Fibroblast of lung (primary cell): ENCODE measurements at places on chromosomes 11 and 22.

DNA sequence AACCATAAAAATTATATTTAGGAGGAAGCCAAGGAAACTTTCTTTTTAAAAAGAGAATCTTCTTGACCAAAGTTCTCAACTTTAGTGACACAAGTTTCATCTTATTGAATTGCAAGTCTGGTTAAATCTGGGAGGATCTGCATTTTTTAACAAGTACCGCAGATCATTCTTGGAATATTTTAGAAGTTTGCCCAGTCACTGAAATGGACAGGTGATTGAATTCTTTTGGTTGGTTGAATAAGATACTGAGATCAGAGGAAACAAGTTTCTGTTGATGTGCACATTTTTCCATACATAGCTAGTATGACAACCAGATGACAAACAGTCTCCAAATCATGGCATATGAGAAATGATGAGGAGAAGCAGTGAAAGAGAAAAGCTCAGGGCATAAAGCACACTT is 50.2 kb downstream of the SLN start:
- no peak for DNase-seq

DNA sequence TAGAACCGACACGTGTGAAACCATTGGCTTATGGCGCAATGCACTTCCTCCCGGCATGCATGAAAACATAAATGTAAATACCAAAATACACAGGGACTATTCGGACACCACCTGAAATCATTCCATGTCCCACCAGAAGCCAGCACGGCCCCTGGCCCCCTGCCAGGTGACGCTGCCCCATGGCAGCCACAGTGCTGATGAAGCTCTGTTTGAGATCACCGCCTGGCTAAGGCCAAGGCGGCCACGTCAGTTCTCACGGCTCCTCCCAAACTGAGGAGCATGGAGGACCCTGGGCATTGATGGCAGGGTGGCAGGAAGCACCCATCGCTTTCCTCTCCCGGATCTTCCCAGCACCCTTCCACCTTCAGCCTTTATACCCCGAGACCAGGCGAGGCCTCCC is 89.5 kb downstream of the CDKN1C start:
- no peak for DNase-seq

- DNase-seq = peak; percentile 71
These were observed 34.3 kb downstream of the ETS1 start for GRCh38 chr11:128552783-128553661.

- DNase-seq = no peak
These were observed 1005.0 kb downstream of the TBC1D22A start for GRCh38 chr22:47767403-47767802.

DNA sequence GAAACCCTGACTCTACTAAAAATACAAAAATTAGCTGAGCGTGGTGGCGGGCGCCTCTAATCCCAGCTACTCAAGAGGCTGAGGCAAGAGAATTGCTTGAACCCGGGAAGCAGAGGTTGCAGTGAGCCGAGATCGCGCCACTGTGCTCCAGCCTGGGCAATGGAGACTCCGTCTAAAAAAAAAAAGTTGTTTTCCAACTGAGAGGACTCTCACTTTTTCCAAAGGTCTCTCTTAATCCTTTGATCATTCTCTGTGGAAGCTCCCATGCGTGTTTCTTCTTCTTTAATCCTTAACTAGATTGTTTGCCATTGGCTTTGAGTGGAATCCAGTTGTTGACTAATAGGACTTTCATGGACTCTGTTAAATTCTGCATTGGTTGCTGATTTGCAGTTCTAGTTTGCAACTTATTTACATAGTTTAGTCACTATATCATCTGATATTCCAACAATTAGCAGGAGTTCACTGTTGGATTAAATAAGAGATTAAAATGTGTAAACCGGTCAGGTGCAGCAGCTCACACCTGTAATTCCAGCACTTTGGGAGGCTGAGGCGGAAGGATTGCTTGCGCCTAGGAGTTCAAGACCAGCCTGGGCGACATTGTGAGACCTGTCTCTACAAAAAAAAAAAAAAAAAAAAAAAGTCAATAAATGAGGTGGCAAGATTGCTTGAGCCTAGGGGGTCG is 79.7 kb downstream of the C22orf31 start:
- no peak for DNase-seq

- DNase-seq = no peak
These were observed 65.0 kb upstream of the PTPRJ start for GRCh38 chr11:47915374-47915773.

DNA sequence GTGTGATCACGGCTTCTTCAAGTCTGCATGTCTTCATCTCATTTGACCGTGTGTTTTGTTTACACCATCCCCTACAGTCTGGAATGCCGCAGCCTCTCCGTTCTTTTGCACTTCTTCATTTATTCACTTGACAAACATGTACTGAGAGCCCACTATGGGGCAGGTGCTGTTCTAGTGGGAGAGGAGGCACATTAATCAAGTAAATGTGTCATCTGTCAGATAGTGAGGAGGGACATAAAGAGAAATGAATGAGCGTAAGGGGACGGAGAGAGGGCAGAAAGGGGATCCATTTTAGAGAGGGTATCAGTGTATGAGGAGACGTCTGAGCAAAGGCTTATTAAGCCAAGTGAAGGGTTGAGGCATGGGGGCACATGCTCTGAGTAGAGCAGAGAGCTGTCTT is 54.0 kb upstream of the CECR2 start:
- DNase-seq = no peak

GRCh38 chr22:40396882-40397281 is 26.5 kb downstream of the SGSM3 start:
- peak; percentile 77 for DNase-seq

DNA sequence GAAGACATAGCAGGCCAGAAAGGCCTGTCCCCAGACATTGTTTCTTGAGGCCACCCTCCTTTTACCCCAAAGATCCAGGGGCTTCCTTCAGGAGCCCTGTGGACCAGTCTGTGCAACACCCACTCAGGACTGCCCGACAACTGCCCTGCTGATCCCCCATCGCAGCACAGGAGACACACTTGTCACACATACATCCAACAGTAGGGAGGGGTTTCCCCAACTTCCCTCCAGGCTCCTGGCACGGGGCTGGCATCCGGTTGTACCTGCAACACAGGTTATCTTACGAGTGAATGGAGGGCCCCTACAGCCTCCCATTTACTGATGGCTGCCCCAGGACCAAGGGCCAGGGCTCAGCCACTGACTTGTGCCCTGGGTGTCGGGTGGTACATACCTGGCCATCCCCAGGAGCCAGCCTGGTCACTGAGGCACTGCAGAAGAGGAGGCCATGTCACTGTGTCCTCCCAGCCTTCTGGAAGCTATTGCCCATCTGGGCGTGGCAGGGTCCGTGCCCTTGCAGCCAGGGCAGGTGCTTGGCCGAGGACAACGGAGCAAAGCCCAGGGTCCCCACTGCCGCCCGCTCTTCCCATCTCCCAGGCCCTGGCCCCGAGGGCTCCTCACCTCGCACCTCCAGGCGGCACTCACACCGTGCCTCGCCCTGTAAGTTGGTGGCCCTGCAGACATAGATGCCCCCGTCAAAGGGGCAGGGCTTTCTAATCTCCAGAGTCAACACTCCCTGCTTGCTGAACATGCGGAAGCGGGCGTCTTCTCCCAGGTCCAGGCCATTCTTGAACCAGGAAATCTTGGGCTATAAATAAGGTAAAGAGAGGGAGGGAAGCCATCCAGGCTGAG is 20.8 kb downstream of the MYBPC3 start:
- DNase-seq = no peak

GRCh38 chr11:13534358-13534757 is 38.6 kb upstream of the PTH start:
- no peak for DNase-seq

- no peak for DNase-seq
These were observed 16.0 kb upstream of the TMPRSS13 start for GRCh38 chr11:117945047-117945810.

DNA sequence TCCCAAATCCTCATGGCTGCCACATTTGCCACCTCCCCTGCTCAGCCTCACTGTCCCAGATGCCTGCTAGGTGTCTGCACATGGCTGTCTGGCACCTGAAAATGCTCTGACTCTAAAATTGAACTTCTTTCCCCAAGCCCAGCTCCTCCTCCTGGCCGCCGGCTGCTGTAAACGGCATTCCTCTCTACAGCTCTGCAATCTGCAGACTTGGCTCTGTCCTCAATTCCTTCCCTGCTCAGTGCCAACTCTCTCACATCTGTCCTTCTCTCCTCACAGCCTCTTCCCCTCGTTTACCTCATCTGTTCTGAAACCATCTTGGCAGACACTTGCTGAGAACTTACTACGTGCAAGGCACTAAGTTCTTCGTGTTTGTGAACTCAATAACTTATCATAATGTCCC is 169.4 kb upstream of the SYT13 start:
- DNase-seq = peak; percentile 41

- no peak for DNase-seq
These were observed 7.5 kb upstream of the APOBEC3A start for GRCh38 chr22:38949889-38950405.

GRCh38 chr22:34161431-34162123 is 241.3 kb upstream of the LARGE1 start:
- no peak for DNase-seq

DNA sequence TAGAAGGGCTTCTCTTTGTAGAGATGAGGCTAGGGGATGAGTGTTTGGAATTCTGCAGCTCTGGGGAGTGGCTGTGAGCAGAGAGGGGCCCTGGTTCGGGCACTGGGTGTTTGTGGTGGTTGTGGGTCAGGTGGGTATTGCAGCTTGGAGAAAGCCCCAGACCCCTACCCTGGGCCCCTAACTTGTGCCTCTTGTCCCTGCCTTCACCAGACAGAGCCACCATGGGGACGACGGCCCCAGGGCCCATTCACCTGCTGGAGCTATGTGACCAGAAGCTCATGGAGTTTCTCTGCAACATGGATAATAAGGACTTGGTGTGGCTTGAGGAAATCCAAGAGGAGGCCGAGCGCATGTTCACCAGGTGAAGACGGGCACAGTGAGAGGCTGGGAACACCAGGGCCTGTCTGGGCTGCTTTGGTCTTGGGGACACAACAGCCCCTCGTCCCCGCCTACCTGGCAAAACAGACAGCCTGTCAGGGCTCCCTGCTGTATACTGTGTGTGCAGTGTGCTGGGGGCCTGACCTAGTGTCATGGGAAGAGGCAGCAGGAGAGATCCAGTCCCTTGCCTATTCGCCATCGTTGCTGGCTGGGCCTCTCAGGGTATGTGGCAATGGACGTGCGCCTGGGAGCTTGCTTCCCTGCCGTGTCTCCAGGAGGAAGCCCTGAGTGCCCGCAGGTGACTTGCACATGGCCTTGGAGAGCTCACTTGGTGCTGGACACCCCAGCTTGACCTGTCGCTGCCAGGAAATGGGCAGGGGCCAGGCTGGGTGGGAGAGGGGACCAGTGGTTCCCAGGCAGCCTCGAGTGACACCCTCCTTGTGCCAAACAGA is 4.3 kb downstream of the INCENP start:
- DNase-seq = no peak

GRCh38 chr22:17767233-17768065 is 6.8 kb downstream of the BID start:
- no peak for DNase-seq

- DNase-seq = peak; percentile 88
These were observed 929 bp upstream of the RHOG start for GRCh38 chr11:3841426-3842350.

GRCh38 chr22:25027043-25027906 is 74.8 kb downstream of the KIAA1671 start:
- no peak for DNase-seq

DNA sequence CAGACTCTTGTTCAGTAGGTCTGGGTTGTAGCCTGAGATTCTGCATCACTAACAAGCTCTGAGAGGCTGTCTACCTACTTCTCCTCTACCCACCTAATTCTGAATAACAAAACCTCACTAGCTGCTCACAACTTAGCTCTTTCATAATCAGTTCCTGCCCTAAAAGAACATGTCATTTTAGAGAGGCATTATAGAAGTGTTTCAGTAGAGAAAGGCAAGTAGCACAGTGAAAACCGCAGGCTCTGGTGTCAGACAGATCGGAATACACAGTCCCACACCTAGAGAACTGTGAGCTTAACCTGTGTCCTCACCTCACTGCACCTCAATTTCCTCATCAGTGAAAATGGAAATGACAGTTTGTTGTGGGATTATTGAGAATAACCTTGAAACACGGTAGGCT is 1337.6 kb upstream of the TENM4 start:
- DNase-seq = no peak

GRCh38 chr22:19595532-19595931 is 71.3 kb upstream of the CLDN5 start:
- DNase-seq = no peak

DNA sequence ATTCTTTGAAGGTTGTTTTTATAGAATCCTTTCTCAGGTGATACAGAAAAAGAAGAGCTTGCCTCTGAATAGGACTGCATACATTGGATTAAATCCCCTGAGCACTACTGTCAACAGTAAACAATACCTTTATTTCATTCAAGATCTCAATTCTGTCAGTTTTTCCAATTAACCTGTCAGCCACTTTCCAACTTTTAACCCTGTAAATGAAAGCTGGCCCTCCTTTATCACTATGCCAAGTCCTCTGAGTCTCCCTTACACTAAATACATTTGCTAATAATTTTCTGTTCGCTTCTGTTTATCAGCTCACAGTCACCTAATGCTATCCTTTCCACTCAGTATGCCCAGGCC is 213.7 kb upstream of the ARHGAP42 start:
- no peak for DNase-seq

DNA sequence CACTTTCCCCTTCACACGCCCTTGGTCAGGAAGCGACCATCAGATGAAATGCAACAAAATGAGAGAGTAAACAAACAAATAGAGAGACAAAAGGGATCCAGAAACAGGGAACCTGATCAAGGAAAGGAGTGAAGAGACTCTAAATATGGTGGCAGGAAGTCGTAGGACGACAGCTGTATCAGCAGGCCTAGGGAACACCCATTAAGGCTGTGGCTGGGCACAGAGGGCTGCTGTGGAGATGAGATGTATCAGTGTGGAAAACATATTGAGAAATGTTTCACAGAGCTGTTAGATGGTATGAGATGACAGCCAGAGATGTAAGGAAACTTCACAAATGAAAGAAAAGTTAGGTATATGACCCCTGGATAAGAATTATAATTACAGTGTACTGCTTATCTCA is 155.8 kb upstream of the MTMR2 start:
- DNase-seq = no peak

- DNase-seq = peak; percentile 93
These were observed 36.9 kb downstream of the LINC01488 start for GRCh38 chr11:69518081-69518950.

GRCh38 chr22:26399289-26399688 is 29.8 kb upstream of the ASPHD2 start:
- DNase-seq = no peak

- DNase-seq = peak; percentile 75
These were observed 54.7 kb downstream of the FBXO7 start for GRCh38 chr22:32528984-32529982.

GRCh38 chr11:68749229-68750123 is 1.8 kb downstream of the TESMIN start:
- peak; percentile 15 for DNase-seq

- no peak for DNase-seq
These were observed 31.6 kb downstream of the NTM start for GRCh38 chr11:131402040-131402439.
